Common myeloid progenitor, CD34-positive (primary cell): ENCODE measurements at places on chromosomes 16 and 17.

DNA sequence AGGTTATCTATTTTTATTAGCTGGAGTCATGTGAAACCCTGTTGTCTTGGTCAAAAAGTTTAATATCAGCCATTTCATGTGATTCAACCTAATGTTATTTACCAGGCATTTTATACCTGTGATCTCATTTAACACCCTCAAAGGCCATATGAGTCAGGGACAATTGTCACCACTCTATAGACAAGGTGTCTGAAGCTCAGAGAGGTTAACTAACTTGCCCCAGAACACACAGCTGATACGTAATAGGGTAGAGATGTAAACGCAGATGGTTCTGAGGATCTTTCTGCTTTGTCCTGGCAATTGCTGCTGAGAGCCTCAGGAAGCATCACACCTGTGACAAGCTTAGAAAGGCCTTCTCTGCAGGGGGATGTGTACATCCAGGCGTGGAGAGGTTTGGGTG, 4.9 kb downstream of the CD300A start:
- DNase-seq, result no peak

DNA sequence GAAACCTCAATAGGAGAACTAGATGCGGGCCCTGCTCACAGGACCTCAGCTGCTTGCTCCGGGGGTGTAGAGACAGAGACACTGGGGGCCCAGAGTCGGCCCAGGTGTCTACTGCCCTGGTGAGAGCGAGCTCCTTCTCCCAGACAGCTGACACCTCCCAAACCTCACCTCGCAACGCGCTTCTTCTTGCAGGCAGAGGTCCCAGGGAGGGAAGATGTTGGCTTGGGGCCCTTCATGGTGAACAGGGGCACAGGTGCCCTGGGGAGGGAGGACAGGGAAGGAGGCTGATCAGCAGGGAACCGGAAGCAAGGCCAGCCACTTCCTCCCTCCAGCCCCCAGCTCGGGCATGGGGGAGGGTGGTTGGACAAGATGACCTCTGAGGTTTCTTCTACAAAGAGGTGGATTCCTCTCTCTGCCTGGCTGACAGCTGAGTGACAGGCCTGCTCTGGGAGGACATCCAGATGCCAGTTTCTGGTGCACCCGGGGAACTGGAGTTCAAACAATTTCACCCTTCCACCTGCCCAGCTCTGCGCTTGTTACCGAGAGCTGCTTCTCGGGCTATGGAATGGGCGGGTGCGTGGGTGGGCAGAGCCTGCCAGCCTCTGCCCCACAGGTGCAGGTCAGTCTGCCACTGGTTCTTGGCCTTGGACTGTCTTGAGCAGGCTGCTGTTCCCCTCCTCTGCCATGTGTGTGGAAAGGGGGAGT, 11.7 kb upstream of the GFAP start:
- DNase-seq, result no peak

GRCh38 chr17:55784666-55785065, 33.8 kb downstream of the PCTP start:
- DNase-seq, result no peak

- DNase-seq, result peak; percentile 49
Measured at GRCh38 chr17:46139432-46140210, 53.6 kb downstream of the KANSL1 start.

DNA sequence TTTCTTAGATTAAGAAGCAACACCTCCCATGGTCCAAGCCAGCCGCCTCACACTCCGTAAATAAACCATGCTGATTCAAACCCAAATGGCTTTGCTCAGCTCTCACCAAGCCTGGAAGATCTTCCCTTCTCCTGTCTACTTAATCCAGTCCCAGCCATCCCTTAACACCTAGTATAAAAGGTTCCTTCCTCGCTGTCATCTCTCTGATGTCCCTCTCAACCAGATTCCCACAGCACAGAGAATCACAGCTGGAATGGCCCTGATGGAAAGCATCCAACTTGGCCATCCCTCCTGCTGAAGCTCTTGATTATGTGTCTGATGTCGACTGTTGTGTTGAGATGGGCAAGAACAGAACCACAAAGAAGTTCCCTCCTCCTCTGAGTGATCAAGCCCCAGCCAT, 50.6 kb upstream of the ADCY9 start:
- DNase-seq, result no peak
